ENCODE measurements at places on chromosomes 1 and 21. TPM values are rescaled to one million over a fixed set of nuclear protein-coding genes. Genes with fewer than 3 reads are reported as not detected.

DNA sequence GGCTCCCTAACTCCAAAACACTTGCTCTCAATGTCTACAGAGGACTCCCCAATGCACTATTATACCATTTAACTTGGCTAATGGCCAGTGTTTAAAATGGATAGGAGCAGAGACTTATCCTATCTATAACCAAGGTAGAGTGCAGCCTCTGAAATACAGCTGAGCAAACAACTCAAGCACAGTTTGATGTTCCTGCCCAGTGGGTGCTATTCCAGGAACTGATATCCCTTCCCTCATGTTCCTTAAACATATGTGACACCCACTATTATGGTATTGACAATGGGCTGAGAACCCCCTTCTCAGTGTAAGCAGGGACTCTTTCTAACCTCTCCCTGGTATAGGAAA, 51.7 kb downstream of the SH3GLB1 start:
- H3K4me3 ChIP-seq: no peak overlapping the region
- no peaks in the 10 kb centered on the region for H3K27me3 ChIP-seq
- H3K4me1 ChIP-seq: peaks cover 26% of the 10 kb centered on the region
- DNase-seq: no peak
- no peaks in the 10 kb centered on the region for H3K36me3 ChIP-seq

The ZBTB40 gene
- 14.1 TPM for total RNA-seq

The CSDE1 gene
- total RNA-seq: 512 TPM

The C4BPB gene
- total RNA-seq: not detected

The FAM163A gene
- 0.42 TPM for total RNA-seq

DNA sequence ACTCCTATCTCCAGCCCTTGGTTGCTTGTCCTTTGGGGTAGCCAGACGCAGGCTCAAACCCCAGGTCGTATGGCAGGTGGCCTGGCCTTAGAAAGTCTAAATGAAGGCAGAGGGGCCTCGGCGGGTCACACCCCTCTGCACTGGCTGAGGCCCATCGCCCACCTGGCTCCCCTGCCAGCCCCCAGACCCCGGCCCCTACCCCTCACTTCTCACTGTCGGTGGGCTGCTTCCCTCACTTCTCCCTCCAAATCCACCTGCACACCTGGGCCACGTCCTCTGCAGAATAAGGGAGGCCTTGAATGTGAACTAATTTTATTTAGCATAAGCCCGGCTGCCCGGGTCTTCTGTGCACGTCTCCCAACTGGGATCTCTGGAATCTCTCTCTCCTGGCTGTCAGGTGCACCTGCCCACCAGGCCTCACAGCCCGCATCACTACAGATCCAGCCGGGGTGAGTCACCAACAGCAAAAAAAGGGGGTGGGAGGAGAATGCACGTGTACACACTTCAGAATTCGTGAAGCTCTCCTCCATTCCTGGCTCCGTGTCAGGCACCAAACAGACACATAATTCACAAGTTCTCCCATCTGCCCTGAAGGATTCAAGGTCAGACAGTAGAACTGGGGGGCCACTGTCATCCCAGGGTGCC, 107.5 kb upstream of the SIM2 start:
- no peaks in the 10 kb centered on the region for H3K36me3 ChIP-seq
- no peak overlapping the region for H3K27ac ChIP-seq
- no peak for DNase-seq
- no peaks in the 10 kb centered on the region for H3K4me1 ChIP-seq
- H3K27me3 ChIP-seq: no peaks in the 10 kb centered on the region

- no peaks in the 10 kb centered on the region for H3K4me1 ChIP-seq
- no peaks in the 10 kb centered on the region for H3K36me3 ChIP-seq
- no peak overlapping the region for H3K4me3 ChIP-seq
- peak; percentile 69 for DNase-seq
Observed at GRCh38 chr1:6127587-6128163, 52.4 kb downstream of the CHD5 start.

DNA sequence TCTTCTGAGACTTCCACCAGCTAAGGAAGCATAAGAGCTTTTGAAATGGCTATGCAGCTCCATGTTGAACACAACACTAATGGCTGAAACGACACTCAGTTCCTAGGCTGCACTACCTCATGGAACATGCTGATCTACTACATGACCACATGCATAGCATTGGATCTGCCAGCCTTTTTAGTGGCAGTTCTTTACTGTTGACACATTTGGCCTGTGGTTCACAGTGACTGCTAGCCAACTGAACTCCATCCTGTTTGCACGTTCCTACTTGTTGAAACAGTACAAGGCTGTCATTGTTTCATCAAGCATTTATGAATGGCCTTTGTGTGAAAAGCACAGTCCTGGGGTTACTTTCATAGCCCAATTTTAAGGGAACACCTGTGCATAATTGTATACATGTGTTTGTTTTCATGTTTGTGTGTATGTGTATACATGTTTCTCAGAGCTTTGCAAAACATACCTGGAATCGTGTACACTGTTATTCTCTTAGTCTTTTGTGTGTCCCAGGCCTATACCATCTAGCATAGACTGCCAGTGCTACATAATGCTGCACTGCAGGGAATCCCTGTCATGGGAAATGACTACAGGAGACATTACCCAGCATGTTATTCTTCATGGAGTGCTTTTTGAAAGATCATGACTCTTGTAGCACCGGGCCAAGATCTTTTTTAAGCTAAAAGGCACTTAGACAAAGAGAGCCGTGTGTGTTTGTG, 179.6 kb upstream of the ESRRG start:
- peaks cover 27% of the 10 kb centered on the region for H3K4me1 ChIP-seq
- H3K36me3 ChIP-seq: no peaks in the 10 kb centered on the region
- no peak overlapping the region for H3K4me3 ChIP-seq
- peak; percentile 47 for DNase-seq
- no peaks in the 10 kb centered on the region for H3K27me3 ChIP-seq
- H3K27ac ChIP-seq: peak overlapping the region; percentile 41

The PLD5 gene
- total RNA-seq: 0.03 TPM

- H3K4me1 ChIP-seq: peaks cover 25% of the 10 kb centered on the region
- H3K27me3 ChIP-seq: no peaks in the 10 kb centered on the region
- no peak overlapping the region for H3K4me3 ChIP-seq
- H3K27ac ChIP-seq: peak overlapping the region; percentile 88
- DNase-seq: no peak
- no peaks in the 10 kb centered on the region for H3K36me3 ChIP-seq
Observed at GRCh38 chr1:21260405-21261125, 29.7 kb downstream of the ECE1 start.

- no peaks in the 10 kb centered on the region for H3K36me3 ChIP-seq
- H3K27me3 ChIP-seq: peaks cover 27% of the 10 kb centered on the region
- H3K4me3 ChIP-seq: no peak overlapping the region
- no peak for DNase-seq
- H3K4me1 ChIP-seq: peaks cover 12% of the 10 kb centered on the region
Observed at GRCh38 chr1:32966900-32967299, 2.3 kb upstream of the RNF19B start.

DNA sequence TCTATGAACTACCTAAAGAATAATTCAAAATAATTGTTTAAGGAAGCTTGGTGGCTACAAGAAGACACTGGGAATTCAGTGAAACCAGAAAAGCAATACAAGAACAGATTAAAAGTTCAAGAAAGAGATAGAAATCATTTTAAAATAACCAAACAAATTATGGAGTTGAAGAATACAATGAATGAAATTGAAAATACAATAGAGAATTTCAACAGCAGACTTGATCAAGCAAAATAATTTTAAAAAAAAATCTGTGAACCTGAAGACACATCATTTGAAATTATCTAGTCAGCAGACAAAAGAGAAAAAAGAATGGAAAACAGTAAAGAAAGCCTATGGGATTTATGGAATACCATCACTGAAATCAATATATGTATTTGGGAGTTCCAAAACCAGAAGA, 31.2 kb upstream of the WNT2B start:
- no peaks in the 10 kb centered on the region for H3K4me1 ChIP-seq
- no peaks in the 10 kb centered on the region for H3K36me3 ChIP-seq
- DNase-seq: no peak

The PLA2G2D gene
- not detected for total RNA-seq

DNA sequence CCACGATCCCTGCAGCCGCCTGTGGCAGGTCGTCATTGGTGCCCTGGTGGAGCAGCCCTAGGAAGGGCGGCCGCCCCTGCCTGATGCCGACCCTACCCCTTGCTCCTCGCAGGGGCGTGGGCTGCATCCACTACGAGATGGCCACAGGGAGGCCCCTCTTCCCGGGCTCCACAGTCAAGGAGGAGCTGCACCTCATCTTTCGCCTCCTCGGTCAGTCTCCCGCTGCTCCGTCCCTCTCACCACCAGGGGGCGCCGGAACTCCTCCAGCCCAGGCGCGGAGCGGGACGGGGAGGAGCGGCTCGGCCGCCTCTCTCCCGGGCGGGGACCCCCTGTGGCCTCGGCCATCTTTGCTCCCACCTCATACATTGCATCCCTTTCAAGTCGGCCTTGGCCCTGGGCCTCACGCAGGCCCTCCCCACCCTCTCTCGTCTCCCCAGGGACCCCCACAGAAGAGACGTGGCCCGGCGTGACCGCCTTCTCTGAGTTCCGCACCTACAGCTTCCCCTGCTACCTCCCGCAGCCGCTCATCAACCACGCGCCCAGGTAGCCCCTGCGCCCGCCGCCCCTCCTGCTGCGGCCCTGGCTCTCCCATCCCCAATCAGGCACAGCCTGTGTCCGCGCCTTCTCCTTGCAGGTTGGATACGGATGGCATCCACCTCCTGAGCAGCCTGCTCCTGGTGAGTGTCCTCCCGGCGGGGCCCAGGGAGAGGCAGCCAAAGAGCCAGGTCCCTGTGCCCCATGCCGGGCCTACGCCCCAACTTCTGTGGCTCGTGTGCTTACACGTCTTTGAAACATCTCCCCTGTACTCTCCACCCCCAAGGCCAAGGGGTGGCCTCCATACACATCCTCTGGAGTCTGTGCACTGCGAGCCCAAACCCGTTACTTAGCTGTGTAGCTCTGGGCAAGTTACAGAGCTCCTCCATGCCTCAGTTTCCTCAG, 24.7 kb downstream of the CDK18 start:
- no peaks in the 10 kb centered on the region for H3K36me3 ChIP-seq
- H3K27me3 ChIP-seq: no peaks in the 10 kb centered on the region
- no peak overlapping the region for H3K4me3 ChIP-seq

- no peaks in the 10 kb centered on the region for H3K4me1 ChIP-seq
- peak; percentile 85 for DNase-seq
- no peak overlapping the region for H3K27ac ChIP-seq
- no peak overlapping the region for H3K4me3 ChIP-seq
- no peaks in the 10 kb centered on the region for H3K36me3 ChIP-seq
Observed at GRCh38 chr1:205484985-205485967, 19.2 kb upstream of the CDK18 start.

The CHML gene
- total RNA-seq: 5.6 TPM

The IL19 gene
- not detected for total RNA-seq

GRCh38 chr1:208603721-208604120, 359.5 kb upstream of the PLXNA2 start:
- no peak overlapping the region for H3K4me3 ChIP-seq
- no peak overlapping the region for H3K27ac ChIP-seq
- no peaks in the 10 kb centered on the region for H3K36me3 ChIP-seq
- DNase-seq: no peak
- peaks cover 25% of the 10 kb centered on the region for H3K4me1 ChIP-seq

- H3K36me3 ChIP-seq: no peaks in the 10 kb centered on the region
- peak; percentile 34 for DNase-seq
- peak overlapping the region; percentile 85 for H3K4me3 ChIP-seq
- peaks cover 24% of the 10 kb centered on the region for H3K4me1 ChIP-seq
Observed at GRCh38 chr1:113929750-113930498, 800 bp downstream of the HIPK1 start.

DNA sequence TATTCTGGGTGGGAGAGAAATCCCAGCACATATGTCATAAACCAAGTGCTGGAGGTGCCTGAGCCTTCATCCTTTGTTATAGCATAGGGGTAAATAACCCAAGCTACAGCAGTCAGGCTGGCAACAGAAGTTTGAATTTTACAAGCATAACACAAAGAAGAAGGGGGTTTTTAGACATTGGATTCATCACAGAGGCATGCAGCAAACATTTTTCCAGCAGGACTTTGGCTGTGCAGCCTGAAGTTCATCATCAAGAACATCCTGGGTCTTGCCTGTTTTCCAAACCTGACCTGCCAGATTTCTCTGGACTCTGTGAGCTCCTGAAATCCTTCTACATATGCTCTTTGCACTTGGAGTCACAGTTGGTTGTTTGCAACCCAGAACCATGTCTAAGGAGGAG, 16.2 kb downstream of the PTGER3 start:
- H3K27me3 ChIP-seq: peaks cover 5% of the 10 kb centered on the region
- H3K4me1 ChIP-seq: no peaks in the 10 kb centered on the region
- no peak overlapping the region for H3K27ac ChIP-seq
- no peak overlapping the region for H3K4me3 ChIP-seq

Data from cardiac muscle cell (in vitro differentiated cells and primary cell).